ENCODE measurements at places on chromosomes 5 and 9. TPM values are rescaled to one million over a fixed set of nuclear protein-coding genes. Genes with fewer than 3 reads are reported as not detected.
A peak's percentile ranks its signal among the peaks of the same experiment; 100 is the strongest.

Gene SEMA4D
- total RNA-seq, result 2.0 TPM

- DNase-seq, result no peak
Observed at GRCh38 chr9:84843175-84843824, 173.8 kb downstream of the NTRK2 start.

Gene PCSK1
- under 0.01 TPM for total RNA-seq

DNA sequence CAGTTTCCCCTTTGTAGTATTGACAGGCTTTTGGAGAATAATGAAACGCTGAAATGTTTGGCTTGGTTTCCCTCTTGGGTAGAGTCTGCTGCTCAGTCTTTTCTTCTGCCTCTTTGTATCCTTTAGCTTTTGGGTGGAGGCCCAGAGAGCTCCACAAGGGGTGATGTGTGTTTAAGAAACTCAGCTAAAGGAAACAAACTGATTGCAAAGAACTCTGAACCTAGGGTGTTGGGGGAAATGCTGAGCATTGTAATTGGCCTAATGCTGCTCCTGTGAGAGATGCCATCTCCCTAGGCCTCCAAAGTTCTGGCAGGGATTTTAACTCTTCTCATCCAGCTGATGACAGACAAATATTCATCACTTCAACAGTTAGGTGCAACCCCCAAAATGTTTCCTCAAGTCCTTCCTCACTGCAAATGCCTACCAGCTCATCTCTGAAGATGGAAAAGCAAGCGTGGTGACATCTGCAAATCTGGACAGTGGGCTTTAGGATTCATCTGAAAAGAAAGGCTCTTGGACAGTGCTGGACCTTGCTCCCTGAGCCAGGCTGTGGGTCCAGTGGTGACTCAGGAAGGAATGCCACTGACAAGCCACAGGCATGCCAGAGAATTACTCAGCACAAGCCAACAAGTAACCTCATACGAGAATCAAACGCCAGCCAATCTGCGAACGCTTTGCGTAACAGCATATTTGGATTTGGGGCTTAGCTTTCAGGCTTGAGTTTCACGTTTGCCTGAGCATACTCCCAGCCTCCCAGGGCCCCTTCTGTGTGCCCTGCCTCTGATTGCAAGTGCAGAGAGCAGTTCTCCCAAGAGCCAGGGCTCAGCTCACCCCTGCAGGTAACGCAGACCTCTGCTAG is 30.5 kb upstream of the ZSWIM6 start:
- DNase-seq, result peak; percentile 94

DNA sequence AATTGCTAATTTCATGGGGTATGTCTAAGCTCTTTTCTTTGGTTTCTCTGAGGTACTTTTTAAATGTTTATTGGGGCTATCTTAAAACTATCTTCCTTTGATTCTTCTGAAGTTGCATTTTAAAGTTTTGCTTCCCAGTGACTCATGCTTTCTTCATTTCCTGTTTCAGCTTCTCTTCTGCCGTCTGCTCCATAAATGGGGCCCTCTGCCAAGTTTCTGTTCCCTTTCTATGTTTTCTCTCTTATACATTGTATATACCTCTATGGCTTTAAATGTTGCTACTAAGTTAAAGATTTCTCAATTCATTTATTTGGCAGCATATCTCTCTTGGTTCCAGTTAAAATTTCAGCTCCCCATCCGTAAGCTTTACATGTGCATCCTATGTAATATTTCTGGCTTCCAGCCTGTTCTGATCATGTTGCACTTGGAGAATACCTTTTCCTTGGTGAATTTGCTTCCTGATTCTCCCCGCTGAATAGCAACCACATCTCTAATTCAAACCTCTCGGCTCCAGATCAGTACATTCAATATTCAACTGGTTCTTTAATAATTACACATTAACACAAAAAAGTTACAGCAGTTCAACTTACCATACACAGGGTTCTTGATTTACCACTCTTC is 125.3 kb downstream of the ST8SIA4 start:
- DNase-seq, result peak; percentile 41

DNA sequence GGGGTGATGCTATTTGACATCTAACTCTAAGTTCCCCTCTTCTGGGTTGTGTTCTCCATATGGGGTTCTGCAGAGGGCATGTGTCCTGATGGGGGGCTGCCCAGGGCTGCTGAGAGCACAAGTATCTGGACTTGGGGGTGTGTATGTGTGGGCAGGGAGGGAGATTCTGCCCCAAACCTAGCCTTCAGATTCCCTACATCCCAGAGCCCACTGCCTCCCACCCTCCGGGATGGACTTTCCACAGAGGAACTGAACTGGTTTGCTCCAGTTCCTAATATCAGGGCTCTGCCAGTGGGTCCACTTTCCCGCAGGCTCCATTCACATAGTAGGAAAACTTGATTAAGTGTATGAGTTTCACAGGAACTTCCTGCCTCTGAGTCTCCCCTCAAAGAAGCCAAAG is 16.4 kb upstream of the TIFAB start:
- DNase-seq, result no peak

- DNase-seq, result no peak
Observed at GRCh38 chr5:145968970-145969713, 32.8 kb downstream of the SH3RF2 start.

DNA sequence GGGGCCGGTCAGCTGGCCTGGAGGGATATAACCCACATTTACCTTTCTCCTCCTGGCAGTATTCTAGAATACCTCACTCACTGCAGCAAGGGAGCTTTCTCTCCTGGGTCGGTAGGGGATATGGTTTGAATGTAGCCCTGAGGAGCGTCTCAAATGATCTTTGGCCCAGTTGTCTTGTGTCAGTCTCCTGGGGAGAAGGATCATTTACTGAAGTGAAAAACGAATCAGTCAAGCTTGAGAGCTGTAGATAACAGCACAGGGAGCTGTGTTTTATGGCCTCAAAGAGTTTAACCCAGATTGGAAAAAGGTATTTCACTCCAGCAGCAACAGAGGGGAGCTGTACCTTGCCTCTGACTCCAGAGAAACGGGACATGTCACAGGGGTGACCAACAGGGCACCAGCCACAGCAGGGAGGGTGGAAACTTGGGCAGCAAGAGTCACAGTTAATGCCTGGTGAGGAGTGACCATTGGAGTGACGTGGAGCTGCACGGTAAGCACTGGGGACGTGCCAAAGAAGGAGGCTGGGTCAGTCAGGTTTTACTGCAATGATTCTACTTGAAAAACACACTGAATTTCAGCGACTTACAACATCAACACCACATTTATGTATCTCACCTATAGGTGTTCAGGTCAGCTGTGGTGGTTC is 29.8 kb upstream of the ZFR start:
- no peak for DNase-seq

DNA sequence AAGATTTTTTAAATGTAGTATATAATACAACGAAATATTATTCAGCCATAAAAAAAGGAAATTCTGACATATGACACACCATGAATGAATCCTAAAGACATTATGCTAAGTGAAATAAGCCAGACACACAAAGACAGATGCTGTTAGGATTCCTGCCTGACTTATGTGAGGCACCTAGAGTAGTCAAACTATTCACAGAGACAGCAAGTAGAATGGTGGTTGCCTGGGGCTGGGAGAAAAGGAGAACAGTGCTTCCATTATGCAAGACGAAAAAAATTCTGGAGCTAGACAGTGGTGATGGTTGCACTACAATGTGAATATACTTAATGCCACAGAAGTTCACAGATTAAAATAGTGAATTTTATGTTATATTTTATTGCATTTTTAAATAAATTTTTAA is 66.8 kb downstream of the SPOCK1 start:
- no peak for DNase-seq

GRCh38 chr9:126327714-126328185 is 1.1 kb downstream of the MVB12B start:
- DNase-seq, result no peak

DNA sequence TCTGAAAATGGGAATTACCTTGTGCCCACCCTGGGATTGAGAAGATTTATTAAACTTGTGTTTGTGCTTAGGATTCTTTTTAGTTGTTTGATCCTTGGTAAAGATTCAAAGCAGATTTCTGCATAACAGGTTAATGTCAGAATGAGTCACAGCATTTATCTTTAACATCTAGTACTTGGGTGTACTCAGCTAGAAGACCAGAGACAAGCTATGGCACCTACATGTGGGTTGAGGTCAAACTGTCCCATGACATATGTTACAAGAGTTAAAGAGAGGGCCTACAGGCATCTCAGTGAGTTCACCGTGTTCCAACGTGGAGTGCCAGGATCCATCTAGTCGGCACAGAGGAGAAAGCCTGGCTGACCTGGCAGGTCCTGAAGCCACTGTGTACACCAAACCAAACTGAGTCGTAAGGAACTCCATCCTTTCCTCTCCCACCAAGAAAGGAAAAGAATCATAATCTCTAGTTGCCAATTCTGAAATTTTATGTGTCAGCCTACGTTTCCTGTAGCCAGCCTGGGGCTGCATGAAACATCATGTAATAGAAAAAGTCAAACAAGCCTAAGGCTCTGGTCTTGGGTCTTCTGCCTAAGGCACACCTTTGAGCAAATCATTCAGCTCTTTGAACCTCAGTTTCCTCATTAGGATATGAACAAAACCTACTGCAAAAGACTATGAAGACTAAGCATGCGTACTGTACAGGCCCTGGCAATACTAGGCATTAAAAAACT is 73.7 kb downstream of the RCL1 start:
- no peak for DNase-seq

GRCh38 chr5:497871-498509 is 26.3 kb downstream of the SLC9A3 start:
- no peak for DNase-seq

DNA sequence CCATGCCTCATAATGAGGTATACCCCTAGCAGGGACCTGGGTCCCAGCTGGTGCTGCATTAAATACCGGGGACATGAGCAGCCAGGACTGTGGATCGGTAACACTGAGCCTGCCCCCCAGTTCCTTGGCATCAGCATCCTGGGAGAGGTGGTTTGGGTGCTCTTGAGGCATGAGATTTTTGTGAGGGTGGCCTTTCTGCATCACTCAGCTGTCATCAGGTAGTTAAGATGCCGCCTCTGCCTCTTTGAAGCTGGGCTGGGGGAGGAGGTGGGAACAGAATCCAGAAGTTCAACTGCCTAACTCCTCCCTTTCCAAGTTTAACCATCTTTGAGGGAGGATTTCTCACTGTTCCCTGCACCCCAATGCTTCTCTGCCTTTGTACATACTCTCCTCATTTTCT is 112.7 kb downstream of the PDZD2 start:
- no peak for DNase-seq

Gene MOB3B
- 0.99 TPM for total RNA-seq

Gene NUTM2F
- not detected for total RNA-seq

Gene ADCY2
- total RNA-seq, result not detected

DNA sequence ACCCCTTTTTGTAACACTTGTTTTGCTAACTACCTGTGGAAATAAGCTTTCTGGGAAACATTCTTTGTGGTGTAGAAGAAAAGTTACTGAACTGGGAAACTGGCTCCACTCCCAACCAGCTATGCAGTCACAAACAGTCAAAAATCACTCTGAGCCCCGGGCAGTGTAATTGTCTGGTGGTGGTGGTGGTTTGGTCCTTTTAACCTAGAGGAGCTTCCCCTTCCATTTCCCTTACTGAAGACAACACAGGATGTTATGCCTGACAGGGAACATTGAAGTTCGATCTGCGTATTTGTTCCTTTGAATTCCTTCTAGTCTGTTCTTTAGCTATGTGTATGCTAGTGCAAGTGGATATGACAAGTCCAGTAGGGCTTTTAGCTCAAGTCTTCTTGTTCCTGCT is 56.8 kb upstream of the TBCA start:
- DNase-seq, result no peak

Gene SET
- 320 TPM for total RNA-seq

Gene KIAA0825
- 0.44 TPM for total RNA-seq

Gene HTR1A
- not detected for total RNA-seq

DNA sequence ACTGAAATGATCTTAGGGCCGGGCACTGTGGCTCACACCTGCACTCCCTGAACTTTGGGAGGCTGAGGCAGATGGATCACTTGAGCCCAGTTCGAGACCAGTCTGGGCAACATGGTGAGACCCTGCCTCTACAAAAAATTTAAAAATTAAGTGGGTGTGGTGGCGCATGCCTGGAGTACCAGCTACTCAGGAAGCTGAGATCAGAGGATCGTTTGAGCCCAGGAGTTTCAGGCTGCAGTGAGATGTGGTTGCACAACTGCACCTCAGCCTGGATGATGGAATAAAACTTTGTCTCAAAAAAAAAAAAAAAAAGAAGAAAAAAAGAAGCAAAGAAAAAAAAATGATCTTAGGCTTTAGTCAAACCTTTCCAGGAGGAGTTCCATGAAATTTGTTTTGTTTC is 41.8 kb downstream of the MEF2C start:
- no peak for DNase-seq

DNA sequence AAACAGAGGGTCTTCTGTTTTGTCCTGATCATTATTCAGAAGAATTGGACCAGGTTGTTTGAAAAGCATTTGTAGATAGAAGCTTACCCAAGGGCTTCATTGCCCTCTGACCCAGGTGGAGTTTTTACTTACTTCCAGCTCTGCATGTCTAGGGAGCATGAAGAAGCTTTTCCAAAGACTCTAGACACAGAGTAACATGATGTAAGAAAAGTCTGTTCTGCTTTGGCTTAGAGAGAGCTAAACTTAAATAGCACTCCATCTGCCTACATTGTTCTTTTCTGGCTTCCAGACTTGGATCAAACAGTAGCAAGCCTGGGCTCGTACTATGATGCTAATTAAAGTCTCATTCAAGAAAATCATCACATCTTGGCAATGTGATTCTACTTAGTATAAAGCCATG is 112.1 kb downstream of the SNCAIP start:
- no peak for DNase-seq

Gene SOHLH1
- not detected for total RNA-seq

Gene GRIN3A
- total RNA-seq, result not detected

DNA sequence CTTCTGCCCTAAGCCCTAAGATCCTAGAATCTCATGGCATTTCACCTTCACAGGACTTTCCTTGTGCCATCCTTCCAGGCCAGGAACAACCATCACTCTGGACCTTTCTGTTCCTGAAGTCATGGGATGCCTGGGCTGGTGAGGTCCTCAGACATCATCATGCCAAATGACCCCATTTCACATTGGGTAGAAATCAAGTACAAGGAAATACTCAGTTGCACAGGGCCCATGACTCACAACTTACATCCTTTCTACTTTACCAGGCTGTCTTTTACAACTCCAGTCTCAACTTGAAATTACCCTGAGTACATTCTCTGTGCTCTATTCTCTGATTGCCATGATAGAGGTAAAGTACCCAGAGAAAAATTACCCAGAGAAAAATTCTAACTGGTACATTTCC is 167.1 kb downstream of the PIK3R1 start:
- DNase-seq, result peak; percentile 83

Gene ZNF354C
- 6.1 TPM for total RNA-seq

- DNase-seq, result no peak
Observed at GRCh38 chr5:10201223-10201868, 48.3 kb downstream of the ATPSCKMT start.

Gene OR2Y1
- total RNA-seq, result not detected
